ENCODE measurements at places on chromosomes 1 and 21. TPM values are rescaled to one million over a fixed set of nuclear protein-coding genes. Genes with fewer than 3 reads are reported as not detected.

The EFNA1 gene
- 26.1 TPM for total RNA-seq

The ANGPTL1 gene
- total RNA-seq: not detected

The CFHR1 gene
- not detected for total RNA-seq

The GPR37L1 gene
- 0.07 TPM for total RNA-seq

The LCE3D gene
- not detected for total RNA-seq

Data from airway epithelial cell (primary cell).